ENCODE measurements at places on chromosomes 16 and 17.

DNA sequence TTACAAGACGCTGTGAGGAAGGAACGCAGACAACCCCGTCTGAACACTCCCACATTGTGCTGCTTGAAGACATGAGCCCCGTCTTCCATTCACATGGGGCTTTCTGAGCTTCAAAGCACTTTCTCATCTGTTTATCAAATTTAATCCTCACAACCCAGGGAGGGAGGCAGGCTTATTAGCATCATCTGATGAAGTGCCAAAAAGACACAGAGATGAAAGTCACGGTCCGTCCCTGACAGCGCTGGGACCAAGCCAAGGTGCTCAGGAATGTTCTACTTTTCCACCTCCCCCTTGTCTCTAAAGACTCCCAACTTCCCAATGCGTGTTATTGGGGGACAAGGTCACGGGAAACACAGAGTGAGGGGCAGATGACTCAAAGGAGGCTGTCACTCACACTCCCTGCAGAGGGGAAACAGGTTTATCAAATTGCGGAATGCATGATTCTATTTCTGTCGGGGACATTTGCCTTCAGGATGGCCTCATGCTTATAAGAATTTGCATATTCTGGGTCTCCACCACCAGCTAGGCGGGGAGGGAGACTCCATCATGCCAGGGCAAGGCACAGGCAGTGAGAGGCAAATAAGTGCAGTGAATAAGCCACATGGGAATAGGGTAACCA, 10.7 kb downstream of the XYLT1 start:
- DNase-seq, result no peak

- DNase-seq, result no peak
These were observed 6.7 kb downstream of the RHBDF1 start for GRCh38 chr16:65745-66144.

DNA sequence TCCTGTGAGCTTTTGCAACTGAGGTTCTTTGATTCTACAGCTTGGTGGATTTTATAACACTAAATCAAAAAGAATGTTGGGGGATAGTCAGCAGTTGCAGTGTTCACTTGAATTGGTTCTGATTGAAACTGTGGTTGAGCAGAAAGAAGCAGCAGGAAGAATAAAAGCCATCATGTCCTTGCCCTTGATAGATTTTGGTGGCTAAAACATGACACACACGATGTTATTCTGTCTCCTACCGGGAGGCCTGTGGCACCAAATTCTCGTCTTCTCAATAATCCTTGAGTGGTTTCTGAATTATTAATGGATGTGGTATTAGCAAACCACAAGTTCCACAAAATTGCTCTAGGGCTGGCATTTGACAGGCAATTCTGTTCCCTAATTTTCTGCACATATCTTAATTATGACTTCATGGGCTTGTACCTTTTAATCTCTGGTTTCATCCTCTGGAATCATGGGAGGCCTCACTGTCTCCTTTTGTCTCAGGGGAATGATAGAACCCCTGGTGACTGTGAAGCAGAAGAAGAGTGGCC, 338.2 kb downstream of the SNX29 start:
- DNase-seq, result no peak

DNA sequence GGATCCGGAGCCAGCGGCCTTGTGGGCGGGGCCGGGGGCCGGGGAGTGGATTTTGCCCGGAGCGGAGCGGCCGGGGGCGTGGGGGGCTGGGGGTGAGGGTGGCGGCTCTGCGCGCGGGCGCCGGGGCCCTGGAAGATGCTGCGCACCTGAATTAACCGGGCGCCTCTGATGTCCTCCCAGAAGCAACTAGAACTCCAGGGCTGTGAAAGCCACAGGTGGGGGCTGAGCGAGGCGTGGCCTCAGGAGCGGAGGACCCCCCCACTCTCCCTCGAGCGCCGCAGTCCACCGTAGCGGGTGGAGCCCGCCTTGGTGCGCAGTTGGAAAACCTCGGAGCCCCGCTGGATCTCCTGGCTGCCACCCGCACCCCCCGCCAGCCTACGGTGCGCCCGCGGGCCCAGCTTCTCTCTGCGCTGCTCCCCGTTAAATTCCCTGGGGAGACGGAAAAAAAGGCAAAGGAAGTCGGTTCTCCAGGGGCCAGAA, 549 bp downstream of the SLC26A11 start:
- DNase-seq, result no peak

DNA sequence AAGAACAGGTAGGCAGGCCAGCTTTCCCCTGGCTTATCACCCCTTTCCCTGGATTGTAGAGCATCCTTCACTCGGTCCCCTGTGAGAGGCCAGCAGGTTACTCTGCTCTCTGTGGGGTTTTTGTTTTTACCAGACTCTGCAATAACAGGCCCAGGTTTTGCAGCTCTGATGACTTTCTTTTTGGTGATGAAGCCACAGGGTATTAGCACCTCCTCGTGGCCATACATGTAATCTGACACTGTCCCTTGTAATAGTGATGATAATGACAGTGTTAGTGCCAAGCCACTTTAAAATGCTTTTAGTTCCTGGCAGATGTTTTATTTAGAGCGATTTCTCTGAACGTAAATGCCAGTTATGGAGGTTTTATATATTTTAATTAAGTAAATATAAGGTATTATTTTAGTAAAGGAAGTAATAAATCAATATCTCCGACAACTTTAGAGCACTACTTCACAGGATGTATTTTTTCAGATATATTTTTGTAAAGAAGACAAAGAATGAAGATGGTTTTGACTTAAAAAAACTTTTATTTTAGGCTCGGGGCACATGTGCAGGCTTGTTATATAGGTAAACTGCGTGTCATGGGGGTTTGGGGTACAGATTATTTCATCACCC, 38.0 kb upstream of the CPHXL start:
- no peak for DNase-seq

DNA sequence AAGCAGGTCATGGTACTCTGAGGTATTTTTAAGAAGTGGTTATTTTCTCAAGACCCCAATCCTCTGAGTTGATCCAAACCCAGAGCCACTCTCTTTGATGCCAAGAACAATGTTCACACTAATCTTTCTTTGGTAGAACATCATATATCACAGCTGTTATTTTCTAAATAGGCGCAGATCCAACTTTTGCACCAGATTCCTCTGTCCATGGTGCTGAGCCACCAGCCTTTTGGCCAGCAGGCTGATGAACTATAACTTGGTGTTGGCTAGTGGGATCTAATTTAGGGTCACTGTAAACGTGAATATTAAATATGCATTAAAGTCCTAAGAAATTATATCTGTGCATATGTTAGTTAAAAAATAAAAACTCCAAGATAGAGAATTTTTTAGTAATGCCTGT, 7.0 kb upstream of the ZKSCAN2 start:
- no peak for DNase-seq

DNA sequence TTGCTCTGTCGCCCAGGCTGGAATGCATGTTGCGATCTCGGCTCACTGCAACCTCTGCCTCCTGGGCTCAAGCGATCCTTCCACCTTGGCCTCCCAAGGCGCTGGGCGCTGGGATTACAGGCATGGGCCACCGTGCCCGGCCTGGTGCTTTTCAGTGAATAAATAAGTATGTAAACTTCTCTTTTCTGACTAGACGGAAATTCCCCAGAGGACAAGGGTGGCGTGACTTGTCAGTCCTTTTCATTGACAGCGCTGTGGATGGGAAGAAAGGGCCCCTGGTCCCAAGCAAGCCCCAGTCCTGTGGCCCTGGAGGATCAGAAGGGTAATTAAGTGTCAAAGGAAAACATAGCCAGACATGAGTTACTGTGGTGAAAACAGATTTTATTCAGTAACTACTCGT, 9.6 kb upstream of the SPN start:
- DNase-seq, result no peak

- DNase-seq, result no peak
These were observed 27.4 kb upstream of the ADGRG1 start for GRCh38 chr16:57600952-57601580.

DNA sequence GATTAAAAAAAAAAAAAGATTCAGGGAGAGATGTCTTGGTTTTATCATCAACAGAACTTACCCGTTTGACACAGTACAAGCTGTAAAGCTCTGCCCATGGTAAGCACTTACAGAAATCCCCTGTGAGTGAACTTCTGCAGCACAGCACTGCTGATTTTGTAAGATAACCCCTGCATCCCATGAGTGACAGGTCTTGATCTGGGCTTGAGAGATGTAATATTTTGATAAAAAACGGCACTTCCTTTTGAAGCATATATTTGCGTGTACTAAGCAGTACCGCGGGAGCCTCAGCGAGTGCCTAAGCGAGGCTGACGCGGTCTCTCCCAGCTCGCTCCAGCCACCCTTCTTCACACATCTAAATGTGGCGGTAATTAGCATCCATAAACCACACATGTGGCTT, 50.5 kb downstream of the IKZF3 start:
- DNase-seq, result no peak

DNA sequence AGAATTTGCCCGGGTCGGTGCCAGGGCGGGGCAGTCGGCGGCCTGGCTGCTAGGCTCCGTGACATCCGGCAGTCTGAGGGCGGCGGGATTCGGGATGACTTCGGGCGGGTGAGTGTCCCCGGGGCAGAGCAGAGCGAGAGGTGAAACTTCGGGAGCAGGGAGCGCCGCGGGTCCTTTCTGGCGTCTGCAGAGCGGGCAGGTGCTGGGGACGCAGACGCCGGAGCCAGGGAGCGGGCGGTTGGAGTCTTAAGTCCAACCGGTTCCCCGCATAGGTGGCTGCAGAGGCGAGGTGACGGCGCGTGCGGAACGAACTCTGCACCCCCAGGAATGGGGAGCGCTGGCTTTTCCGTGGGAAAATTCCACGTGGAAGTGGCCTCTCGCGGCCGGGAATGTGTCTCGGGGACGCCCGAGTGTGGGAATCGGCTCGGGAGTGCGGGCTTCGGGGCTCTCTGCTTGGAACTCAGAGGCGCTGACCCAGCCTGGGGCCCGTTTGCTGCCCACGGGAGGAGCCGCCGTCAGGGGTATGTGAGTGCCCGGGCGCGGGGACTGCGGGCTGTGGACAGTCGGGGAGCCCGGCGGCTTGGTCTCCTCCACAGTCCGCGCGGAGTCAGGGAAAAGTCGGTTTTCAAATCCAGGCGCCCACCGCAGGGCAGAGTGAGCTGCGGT, at the start of gene B4GALNT2:
Gene B4GALNT2 (plus strand): TSS at position 71 of the 666 bp plus-strand sequence. CDS start 24 bp downstream, at position 95.
- no peak for DNase-seq

DNA sequence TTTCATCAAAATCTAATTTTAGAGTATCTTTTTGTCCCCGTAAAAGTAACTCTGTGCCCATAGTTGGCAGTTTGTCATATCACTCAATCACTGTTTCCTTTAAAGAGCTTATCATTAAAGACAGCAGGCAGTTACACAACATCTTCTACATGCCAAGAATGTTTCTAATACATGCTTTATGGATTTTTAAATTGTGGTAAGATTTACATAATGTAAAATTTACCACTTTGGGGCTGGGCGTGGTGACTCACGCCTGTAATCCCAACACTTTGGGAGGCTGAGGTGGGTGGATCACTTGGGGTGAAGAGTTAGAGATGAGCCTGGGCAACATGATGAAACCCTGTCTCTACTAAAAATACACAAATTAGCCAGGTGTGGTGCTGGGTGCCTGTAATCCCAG, 687.2 kb downstream of the WWOX start:
- no peak for DNase-seq

DNA sequence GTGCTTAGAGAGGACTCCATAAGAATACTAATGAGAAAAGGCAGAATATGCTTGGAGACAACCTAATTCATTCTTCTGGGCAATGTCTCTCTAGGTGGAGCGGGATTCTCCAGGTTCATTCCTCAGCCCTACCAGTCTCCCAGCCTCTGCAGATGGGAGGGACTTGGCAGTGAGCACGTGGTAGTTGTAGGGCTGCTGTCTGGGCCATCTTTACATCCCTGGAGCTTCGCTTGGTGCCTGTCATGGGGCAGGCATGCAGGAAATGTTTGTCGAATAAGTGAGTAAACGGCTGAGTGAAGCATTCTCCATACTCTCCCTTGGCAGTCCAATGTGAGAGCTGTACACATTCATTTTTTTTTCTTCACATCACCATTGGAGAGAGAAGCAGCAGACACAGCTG, 387.5 kb downstream of the UTP18 start:
- no peak for DNase-seq

GRCh38 chr17:21379080-21379711, 3.0 kb downstream of the KCNJ12 start:
- DNase-seq, result no peak

DNA sequence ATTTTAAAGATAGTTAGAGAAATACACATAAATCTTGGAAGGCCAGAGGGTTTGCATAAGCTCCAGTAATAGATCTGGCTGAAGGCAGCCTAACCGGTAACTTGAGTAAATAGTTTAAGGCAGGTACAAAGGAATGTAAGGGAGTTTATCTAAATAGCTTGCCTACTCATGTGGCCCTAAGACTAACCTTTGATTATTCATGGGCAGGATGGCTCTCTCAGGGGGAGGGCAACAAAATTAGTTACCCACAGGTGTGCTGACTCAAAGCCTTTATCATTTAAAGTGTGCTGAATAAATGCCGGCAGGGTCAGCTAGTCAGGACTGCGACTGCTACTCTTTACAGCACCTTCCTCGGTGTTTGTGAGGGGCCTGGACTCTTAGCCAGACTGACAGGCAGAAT, 761.3 kb upstream of the KIF2B start:
- DNase-seq, result no peak

GRCh38 chr17:45333702-45334092, 16.9 kb upstream of the MAP3K14 start:
- no peak for DNase-seq

DNA sequence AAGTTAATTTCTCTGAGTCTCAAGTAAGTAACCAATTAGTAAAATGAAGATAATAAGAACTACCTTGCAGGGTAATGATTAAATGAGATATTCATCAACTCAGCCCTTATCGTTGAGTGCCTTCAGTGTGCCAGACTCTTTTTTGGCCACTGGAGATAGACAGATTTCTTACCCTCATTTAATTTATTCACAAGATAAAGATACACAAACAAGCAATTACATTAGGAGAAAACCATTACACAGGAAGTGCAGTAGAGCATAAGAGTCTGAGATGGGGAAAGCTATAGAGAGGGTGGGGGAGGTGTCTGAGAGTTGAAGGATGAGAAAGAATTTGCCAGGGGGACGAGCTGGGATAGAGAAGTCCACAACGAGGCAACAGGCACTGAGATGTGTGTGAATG, 72.5 kb upstream of the BCAR1 start:
- DNase-seq, result no peak

DNA sequence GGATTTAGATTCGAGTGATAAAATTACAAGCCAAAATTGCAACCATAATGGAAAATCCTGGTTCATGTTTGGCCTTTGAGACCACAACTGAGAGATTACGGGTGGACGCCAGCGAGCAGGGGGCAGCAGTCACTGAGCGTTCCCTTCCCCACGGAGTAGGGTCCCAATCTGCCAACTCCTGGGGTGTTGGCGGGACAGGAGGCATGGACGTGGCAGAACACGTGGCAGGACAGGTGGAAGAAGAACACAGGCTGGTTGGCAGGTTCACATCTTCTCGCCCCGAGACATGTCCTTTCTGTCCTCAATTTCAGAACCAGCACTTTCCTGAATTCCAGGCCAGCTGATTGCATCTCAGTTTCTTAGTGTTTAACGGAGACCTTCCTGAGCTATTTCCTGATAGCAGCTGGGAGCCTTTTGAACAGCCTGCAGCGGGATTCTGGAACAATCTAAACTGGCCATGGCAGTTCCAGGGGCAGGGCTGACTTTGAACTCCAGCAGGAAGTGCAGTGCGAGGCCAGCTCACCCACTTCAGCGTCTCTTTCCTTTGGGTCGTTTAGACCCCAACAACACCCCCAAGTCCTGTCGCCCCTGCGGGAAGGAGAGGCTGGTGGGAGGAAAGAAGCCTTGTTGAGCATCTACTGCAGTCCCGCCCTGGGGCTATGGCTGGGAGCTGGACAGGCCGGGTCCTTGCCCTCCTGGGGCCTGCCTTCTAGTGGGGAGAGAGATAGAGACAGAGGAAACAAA, 159.1 kb upstream of the FOXF1 start:
- DNase-seq, result no peak

- DNase-seq, result no peak
These were observed 7.1 kb downstream of the COL1A1 start for GRCh38 chr17:50194140-50194933.

- DNase-seq, result peak; percentile 37
These were observed at the start of gene WDR81 for GRCh38 chr17:1724351-1724868. Gene WDR81 (plus strand): TSS chr17:1724704. CDS start chr17:1724960, 256 bp downstream.

Data from NCI-H524 treated with DMSO at 0.1 percent for 48 hours (cell line).